ENCODE measurements at places on chromosomes 1 and 21.

DNA sequence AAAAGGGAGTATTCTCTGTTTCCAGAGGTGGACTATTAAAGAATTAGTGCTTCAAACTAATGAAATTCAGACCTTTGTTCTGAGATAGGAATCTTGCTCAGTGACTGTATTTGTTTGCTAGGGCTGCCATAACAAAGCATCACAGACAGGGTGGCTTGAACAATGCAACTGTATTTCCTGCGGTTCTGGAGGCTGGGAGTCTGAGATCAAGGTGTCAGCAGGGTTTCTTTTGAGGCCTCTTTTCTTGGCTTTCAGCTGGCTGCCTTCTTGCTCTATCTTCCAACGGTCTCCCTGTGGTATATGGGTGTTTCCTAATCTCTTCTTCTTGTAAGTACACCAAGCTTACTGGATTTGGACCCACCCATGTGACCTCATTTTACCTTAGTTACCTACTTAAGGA lies 264.6 kb upstream of the PROX1 start:
- no peak for DNase-seq

GRCh38 chr1:193479187-193479586 lies 292.8 kb upstream of the B3GALT2 start:
- no peak for DNase-seq

- DNase-seq: no peak
Observed at GRCh38 chr21:27805696-27806095, 838.8 kb upstream of the ADAMTS5 start.

DNA sequence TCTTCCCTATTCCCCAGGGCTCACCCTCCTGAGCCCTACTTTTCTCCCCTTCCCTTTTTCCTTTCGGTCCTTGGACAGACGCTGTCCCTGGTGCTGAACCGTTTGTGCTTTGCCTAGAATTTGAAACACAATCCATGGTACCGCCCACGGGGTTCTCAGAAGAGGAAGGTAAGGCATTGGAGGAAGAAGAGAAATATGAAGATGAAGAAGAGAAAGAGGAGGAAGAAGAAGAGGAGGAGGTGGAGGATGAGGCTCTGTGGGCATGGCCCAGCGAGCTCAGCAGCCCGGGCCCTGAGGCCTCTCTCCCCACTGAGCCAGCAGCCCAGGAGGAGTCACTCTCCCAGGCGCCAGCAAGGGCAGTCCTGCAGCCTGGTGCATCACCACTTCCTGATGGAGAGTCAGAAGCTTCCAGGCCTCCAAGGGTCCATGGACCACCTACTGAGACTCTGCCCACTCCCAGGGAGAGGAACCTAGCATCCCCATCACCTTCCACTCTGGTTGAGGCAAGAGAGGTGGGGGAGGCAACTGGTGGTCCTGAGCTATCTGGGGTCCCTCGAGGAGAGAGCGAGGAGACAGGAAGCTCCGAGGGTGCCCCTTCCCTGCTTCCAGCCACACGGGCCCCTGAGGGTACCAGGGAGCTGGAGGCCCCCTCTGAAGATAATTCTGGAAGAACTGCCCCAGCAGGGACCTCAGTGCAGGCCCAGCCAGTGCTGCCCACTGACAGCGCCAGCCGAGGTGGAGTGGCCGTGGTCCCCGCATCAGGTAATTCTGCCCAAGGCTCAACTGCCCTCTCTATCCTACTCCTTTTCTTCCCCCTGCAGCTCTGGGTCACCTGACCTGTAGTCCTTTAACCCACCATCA lies 10.4 kb downstream of the BCAN start:
- DNase-seq: peak; percentile 57

- peak; percentile 50 for DNase-seq
Observed at GRCh38 chr1:33060579-33061083, 20.3 kb upstream of the AZIN2 start.

DNA sequence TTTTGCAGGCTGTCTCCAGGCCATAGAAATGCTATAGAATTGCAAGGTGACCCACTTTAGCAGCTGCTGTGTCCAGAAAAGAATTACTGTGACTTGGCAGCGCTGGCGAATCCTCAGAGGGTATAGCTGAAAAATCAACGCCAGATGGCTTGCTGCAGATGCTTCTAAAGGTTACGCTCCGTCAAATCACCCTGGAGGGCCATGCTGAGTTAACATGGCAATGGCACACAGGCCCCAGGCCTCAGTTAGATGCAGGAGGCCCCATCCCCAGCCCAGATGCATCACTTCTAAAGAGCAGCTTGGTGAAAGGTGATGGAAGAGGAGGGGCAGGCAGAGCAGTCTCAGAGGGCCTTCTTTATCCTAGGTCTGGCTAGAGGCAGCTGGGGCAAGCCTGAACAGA lies 18.0 kb downstream of the KIAA1614 start:
- no peak for DNase-seq

DNA sequence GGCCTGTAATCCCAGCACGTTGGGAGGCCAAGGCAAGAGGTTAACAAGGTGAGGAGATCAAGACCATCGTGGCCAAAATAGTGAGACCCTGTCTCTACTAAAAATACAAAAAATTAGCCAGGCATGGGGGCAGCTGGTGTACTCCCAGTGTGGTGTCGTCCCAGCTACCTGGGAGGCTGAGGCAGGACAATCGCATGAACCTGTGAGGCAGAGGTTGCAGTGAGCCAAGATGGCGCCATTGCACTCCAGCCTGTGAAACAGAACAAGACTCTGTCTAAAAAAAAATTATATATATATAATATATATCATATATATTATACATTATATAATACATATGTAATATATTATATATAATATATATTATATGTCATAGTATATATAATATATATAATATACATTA lies 249.2 kb upstream of the TPTE start:
- DNase-seq: no peak

GRCh38 chr1:231786126-231786525 lies 159.5 kb downstream of the DISC1 start:
- DNase-seq: no peak

DNA sequence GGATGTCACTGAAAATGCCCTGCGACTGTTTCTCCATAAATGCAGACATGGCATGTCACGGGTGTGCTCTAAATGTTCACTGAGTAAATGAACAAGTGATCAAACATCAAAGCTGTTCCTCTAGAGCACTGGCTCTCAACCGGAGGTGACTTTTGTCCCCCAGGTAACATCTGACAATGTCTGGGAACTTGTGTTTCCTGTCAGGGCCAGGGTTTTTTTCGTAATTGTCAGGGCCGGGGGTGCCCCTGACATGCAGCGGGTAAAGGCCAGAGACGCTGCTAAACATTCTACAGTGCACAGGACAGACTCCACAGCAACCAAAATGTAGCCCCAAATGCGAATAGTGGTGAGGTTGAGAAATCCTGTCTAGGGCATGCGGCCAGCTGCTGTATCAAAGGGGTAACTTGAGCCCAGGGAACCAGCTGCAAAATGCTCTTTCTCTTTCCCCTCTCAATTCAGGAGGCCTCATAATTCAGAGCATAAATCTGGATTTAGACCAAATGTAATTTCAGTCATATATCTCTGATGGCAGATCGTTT lies 2.0 kb downstream of the ALDH4A1 start:
- DNase-seq: no peak

- DNase-seq: peak; percentile 47
Observed at GRCh38 chr1:208979776-208980175, 603.7 kb upstream of the CAMK1G start.

GRCh38 chr21:37346841-37347430 lies 19.6 kb upstream of the DYRK1A start:
- no peak for DNase-seq

GRCh38 chr1:246824541-246824940 lies 100.3 kb downstream of the SCCPDH start:
- DNase-seq: no peak

- DNase-seq: peak; percentile 50
Observed at GRCh38 chr1:115133440-115133839, 44.1 kb upstream of the TSPAN2 start.

DNA sequence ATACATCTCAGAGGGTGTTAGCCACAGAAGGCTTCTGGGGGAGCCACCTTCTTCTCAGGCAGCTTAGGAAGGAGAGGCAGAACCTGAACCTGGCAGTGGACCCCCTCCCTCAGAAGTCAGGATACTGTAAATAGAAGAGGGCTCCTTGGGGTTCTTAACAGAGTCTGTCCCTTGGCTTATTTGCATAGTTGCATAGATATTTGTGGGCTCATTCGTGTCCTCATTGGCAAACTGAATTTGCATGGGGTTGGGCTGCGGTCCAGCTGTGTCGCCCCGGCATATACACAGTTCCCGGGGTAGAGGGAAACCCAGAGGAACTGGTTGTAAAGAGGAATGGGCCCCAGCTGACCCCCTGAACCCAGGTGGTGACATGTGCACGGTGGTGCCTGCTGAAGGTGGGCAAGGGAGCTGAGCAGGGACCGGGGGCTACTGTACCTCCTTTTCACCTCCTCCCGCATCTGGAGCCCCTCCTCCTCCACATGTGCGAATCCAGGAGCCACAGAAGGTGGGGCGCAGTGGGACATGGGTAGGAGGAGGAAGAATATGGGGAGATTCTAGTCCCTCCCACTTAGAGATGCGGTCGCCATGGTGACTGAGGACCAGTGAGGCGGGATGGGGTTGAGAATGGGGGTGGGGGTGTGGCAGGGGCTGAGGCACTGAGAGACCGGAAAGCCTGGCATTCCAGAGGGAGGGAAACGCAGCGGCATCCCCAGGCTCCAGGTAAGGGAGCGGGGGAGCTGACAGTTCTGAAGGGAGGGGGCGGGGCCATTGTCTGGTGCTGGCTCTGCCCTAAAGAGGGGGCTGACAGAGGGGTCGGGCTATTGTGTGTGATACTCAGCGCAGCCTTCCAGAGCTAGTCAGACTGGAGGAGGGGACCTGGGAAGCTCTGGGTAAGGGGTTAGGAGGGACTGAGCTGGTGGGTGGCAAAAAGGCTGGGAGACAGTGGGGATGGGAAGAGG lies 3.7 kb upstream of the SEMA4A start:
- no peak for DNase-seq

- DNase-seq: no peak
Observed at GRCh38 chr1:47792779-47793178, 204.4 kb downstream of the TRABD2B start.

- DNase-seq: no peak
Observed at GRCh38 chr1:109292364-109292763, 9.4 kb upstream of the PSRC1 start.

DNA sequence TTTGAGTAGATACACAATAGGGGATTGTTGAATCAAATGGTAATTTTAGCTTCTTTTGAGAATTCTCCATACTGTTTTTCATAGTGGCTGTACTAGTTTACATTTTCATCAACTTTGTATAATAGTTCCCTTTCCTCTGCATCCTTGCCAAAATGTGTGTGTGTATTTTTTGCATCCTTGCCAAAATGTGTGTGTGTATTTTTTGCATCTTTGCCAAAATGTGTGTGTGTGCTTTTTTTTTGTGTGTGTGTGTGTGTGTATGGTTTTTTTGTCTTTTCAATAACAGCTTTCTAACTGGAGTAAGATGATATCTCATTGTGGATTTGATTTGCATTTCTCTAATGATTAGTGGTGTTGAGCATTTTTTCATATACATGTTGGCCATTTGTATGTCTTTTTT lies 105.4 kb downstream of the ATP6V1G3 start:
- peak; percentile 43 for DNase-seq

DNA sequence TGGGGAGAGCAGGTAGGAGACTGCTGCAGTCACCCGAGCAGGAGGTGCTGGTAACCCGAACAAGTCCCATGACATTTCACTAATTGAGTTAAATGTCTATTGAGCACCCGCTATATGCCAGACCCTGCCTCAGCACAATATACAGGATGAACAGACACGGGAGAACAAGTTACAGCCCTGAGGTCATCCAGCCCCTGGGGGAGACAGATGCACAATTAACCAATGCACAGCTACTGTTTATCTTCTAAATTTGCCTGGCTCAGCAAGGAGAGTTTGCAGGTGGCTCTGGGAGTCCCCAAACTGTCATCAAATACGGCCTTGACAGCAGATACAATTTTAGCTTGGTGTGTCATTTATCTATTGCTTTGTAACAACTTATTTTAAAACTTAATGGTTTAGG lies 18.1 kb downstream of the CITED4 start:
- DNase-seq: no peak

DNA sequence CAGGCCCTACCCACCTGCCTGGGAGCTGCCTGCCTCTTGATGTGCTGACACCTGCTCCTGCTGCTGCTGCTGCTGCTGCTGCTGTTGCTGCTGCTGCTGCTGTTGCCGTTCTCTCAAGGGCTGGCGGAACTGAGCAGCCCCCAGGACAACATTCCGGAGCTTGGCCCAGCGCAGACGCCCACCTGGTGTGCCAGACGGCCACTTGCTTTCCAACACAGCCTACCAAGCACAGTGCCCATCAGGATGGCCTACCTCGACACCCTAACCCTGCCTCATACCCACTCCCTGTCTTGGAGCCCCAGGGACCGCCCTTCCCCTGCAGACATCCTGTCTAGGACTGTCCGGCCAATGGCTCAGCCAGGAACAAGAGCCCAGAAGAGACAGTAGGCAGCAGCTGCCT lies 11.8 kb downstream of the DENND4B start:
- no peak for DNase-seq

GRCh38 chr21:38315122-38315521 lies 58.3 kb downstream of the KCNJ15 start:
- DNase-seq: no peak

DNA sequence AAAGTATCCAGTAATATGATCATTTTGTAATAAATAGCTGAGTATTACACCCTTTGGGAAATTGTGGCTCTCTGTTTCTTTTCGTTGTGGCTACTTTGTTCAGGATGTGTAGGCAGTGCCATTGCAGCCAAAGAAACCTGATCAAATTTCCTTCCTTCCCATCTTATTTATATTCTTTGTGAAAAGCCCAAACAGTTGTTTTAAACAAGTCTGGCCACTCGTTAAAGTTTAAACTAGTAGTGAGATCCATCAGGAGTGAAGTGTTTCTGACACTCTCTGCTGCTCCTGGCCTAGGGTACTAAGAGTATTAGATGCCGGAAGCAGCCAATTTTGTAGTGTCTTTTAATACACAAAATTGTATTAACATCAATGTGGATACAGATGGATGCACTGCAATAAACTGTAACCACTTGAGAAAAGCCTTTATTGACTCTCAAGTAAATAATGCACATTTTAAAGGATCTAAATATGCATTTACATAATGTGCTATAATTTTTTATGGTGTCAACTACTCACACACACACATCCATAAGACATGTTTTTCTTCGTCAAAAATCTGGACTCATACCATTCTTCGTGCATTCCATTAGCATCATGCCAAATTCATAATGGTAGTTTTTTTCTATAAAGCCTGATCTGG lies 317.9 kb downstream of the NFIA start:
- no peak for DNase-seq

DNA sequence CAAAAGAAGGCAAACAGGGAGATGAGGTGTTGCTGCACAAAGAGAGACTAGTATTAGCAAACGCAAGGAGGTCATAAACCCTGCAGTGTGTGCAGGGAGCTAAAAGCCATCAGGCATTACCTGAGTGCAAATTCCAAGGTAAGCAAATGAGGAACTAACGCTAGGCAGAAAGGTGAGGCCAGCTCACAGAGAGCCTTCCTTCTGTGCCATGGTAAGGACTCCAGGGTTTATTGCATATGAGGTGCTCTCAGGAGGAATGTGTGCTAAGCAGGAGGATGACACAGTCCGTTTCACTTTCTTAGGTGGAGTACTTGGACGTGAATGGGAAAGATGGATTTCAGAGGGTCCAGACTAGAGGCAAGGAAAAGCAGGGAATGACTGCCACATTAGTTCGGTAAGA lies 44.6 kb upstream of the MYBPHL start:
- DNase-seq: no peak

- DNase-seq: no peak
Observed at GRCh38 chr1:17297991-17298390, 10.0 kb upstream of the PADI4 start.

- no peak for DNase-seq
Observed at GRCh38 chr21:42127164-42128150, 56.3 kb downstream of the UMODL1 start.

- DNase-seq: no peak
Observed at GRCh38 chr1:219926363-219926998, 1.9 kb downstream of the SLC30A10 start.

GRCh38 chr1:13935336-13935735 lies 235.3 kb downstream of the PRDM2 start:
- no peak for DNase-seq

All from dermis blood vessel endothelial cell (primary cell).